ENCODE measurements at places on chromosomes 6 and 20.

DNA sequence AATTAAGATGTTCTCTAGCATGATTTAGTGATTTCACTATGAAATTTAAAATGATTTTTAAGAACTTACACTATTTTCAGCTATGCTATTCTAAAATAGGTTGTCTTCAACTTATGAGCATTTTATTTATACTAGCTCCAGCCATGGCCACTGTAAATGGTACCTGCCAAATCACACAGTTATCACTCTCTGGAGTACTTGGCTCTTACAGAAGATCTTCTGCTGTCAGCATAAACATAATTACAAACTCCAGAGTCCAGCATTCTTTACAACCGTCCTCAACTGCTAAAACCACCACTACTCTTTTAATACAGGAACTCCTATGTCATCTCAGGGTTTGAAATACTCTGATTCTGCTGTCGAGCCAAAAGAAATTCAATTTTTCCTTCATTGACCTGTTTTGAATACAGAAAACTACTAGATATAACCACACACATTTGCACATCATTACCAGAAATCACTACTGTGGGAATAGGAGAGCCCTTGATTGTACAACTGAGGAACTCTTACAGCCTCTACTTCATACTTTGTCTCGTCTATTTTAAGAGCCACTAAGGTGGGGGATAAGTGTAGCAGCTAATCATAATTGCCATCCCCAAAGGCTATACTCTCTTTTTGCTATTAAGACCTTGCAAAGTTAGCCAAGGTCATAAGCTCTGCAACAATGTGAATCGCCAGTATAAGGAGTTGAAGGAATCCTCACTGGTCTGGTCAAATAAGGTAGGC is 93.7 kb downstream of the PHIP start:
- H3K36me3 ChIP-seq = peaks cover 56% of the 10 kb centered on the region
- no peaks in the 10 kb centered on the region for H3K4me1 ChIP-seq
- no peak for DNase-seq
- no peak overlapping the region for H3K4me3 ChIP-seq

GRCh38 chr20:48538856-48539255 is 288.9 kb downstream of the PREX1 start:
- no peaks in the 10 kb centered on the region for H3K36me3 ChIP-seq
- no peak overlapping the region for H3K4me3 ChIP-seq
- no peaks in the 10 kb centered on the region for H3K27me3 ChIP-seq
- no peaks in the 10 kb centered on the region for H3K4me1 ChIP-seq

DNA sequence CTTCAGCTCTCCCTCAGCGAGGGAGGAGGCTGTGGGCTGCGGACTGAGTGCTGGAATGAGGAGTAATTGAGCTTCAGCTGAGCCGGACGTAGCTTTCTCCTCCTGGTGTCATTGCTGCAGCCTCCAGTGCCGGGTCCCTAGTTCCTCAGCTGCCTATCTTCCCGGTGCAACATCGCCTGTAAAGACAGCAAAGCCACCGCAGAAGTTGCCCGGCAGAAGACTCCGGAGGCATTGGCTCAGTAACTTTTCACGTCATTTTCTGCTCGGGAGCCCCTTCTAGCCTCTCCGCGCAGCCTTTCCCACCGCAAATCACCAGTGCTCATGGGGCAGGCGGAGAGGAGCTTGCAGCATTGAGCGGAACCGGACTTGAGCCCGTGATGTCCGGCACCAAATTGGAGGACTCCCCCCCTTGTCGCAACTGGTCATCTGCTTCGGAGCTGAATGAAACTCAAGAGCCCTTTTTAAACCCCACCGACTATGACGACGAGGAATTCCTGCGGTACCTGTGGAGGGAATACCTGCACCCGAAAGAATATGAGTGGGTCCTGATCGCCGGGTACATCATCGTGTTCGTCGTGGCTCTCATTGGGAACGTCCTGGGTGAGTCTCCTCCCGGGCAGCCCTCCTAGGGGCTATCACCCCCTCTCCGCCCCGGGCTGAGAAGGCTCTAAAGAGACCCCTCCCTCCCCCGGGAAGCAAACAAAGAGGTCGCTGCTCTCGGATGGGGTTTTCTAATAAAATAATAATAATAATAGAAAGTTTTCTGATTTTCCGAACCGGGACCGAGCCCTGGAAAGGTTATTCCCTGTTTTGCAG is at the start of gene HCRTR2:
Gene HCRTR2 (plus strand): TSS at position 305 of the 816 bp plus-strand sequence. CDS start 73 bp downstream, at position 378.
- no peak for DNase-seq
- H3K27me3 ChIP-seq = no peaks in the 10 kb centered on the region
- H3K27ac ChIP-seq = no peak within 1 kb of the TSS
- no peaks in the 10 kb centered on the region for H3K4me1 ChIP-seq
- no peaks in the 10 kb centered on the region for H3K36me3 ChIP-seq
- H3K4me3 ChIP-seq = no peak within 1 kb of the TSS

DNA sequence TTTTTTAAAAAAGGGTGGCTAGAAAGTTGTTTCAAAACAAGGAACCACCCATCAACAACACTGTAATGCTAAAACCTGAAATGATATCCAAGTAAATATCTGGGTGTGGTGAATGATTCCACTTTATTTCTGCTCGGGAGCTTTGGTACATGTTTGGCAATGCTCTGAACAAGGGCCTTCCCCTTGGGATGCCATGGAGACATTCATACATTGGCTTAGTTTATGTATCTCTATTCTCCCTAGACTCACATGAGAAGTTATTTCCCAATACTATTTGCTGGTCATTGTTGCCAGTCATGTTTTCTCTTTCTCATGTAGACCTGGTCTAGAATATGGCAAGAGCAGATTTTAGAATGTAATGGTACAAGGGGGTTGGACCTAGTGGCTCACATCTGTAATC is 22.9 kb downstream of the ADTRP start:
- no peak overlapping the region for H3K27ac ChIP-seq
- H3K36me3 ChIP-seq = no peaks in the 10 kb centered on the region

GRCh38 chr6:73624896-73625295 is 28.9 kb downstream of the SLC17A5 start:
- H3K4me3 ChIP-seq = no peak overlapping the region
- no peak for DNase-seq
- no peaks in the 10 kb centered on the region for H3K4me1 ChIP-seq

GRCh38 chr6:163364641-163365040 is 49.9 kb upstream of the QKI start:
- DNase-seq = no peak
- H3K4me3 ChIP-seq = no peak overlapping the region
- H3K27ac ChIP-seq = no peak overlapping the region
- H3K4me1 ChIP-seq = no peaks in the 10 kb centered on the region
- H3K36me3 ChIP-seq = no peaks in the 10 kb centered on the region

GRCh38 chr6:162184465-162184864 is 543.1 kb downstream of the PRKN start:
- no peak for DNase-seq
- no peaks in the 10 kb centered on the region for H3K36me3 ChIP-seq
- H3K27ac ChIP-seq = no peak overlapping the region
- no peaks in the 10 kb centered on the region for H3K4me1 ChIP-seq

DNA sequence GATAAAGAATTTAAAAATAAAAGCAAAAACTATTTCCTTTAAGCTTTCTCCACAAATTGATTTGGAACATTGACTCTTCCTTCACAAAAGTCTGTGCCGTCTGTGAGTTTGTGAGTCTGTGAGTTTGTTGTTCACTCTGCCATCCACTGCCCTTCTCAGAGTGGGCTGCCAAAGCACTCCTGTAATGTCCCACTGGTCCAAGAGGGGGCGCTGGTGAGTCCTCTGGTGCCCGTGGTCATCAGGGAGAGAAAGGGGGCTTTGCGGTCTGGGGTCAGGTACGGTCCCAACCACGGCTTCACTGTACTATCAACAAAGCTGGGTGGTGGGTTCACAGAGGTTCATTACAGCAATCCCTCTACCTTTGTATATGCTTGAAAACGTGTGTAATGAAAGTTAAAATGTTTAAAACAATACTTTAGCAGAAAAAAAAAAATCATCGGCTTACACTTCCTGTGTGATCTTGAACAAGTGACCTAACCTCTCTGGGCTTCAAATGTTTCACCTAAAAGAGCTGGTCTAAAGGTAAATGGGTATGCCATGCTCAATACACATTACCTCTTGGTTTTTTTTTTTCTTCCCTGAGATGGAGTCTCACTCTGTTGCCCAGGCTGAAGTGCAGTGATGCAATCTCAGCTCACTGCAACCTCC is 5.6 kb upstream of the ANKRD60 start:
- no peak overlapping the region for H3K27ac ChIP-seq
- no peaks in the 10 kb centered on the region for H3K27me3 ChIP-seq
- no peak overlapping the region for H3K4me3 ChIP-seq
- peaks cover 2% of the 10 kb centered on the region for H3K4me1 ChIP-seq

DNA sequence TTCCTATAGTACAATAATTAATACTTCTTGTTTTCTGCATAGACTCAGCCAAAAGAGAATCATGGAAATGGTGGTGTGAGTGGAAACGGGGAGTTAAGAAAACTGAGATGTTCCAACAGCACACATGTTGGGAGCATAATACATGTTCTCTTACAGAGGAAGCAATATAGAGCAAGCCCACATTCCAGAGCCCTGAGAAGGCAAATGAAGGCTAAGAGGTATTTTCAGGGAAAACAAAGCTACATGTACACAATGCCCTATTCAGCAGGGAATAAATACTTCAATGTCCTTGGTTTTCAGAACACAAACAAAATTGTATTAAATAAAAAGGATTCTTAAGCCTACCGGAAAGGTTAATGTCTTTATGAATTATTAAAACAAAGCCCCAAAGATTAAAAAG is 35.1 kb upstream of the SMIM8 start:
- no peak overlapping the region for H3K27ac ChIP-seq
- no peaks in the 10 kb centered on the region for H3K36me3 ChIP-seq
- H3K4me1 ChIP-seq = no peaks in the 10 kb centered on the region
- H3K4me3 ChIP-seq = no peak overlapping the region
- no peaks in the 10 kb centered on the region for H3K27me3 ChIP-seq

GRCh38 chr6:158962371-158962770 is 37.6 kb downstream of the RSPH3 start:
- no peaks in the 10 kb centered on the region for H3K36me3 ChIP-seq
- no peak overlapping the region for H3K4me3 ChIP-seq
- H3K27me3 ChIP-seq = no peaks in the 10 kb centered on the region

DNA sequence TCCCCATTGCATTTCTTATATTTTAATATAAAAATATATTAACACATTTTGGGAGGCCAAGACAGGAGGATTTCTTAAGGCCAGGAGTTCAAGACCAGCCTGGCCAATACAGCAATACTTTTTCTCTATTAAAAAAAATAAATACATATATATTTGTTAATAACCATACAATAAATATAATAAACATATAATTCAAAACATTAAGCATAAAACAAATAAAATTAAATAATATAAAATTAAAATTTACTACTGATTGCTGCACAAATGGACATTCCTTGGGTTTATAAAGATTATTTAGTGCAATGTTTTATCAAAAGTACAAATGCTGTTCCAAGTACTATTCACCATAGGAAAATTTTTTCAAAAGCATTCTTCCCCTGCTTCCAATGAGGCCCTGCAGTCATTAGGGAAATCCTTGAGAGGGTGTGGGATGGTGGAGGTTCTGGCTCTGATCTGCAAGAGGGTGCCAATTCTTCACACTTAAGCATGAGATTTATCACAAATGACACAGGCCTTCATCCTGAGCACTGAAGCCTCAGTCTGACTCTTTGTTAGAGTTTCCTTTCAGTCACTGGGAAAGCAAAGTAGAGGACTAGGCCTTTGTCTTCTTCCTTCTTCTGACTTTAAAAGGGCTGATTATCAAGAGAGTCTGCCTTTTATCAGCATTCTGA is 596.7 kb downstream of the EPM2A start:
- no peaks in the 10 kb centered on the region for H3K36me3 ChIP-seq
- no peak for DNase-seq

GRCh38 chr6:169752074-169752623 is 727 bp downstream of the ERMARD start:
- H3K36me3 ChIP-seq = no peaks in the 10 kb centered on the region
- DNase-seq = no peak
- no peaks in the 10 kb centered on the region for H3K27me3 ChIP-seq
- H3K4me1 ChIP-seq = peaks cover 2% of the 10 kb centered on the region

DNA sequence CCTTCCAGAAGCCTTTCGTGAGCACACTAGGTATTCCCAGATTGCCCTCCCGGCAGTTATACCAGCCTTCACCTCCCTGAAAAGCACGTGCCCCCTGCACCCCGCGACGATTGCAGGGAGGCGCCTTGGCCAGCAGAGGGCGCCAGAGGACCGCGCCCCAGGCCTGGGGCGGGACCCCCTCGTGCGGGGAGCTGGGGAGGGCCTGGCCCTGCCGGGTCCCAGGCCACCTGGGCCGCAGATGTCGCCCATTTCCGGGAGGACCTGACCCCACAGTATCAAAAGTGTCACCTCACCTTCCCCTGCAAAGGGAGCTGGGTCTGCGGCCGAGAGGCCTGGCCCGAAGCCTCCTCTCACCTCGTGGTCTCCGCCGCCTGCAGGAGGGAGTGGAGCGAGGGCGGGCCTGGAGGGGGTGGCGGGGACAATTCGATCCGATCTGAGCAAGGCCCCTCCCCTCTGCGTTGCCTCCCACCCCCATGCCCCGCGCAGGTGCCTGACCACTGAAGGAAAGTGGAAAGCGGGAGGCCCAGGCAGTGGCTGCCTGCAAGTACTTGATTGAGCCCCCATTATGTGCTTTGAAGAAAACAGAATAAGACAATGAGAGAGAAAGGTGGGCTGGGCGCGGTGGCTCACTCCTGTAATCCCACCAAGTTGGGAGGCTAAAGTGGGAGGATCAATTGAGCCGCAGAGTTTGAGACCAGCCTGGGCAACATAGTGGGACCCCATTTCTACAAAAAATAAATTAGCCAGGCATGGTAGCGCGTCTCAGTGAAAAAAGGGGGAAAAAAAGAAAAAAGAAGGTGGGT is 3.5 kb upstream of the SNAI1 start:
- no peaks in the 10 kb centered on the region for H3K36me3 ChIP-seq
- H3K4me1 ChIP-seq = peaks cover 22% of the 10 kb centered on the region
- peak overlapping the region; percentile 54 for H3K4me3 ChIP-seq
- DNase-seq = peak; percentile 78

DNA sequence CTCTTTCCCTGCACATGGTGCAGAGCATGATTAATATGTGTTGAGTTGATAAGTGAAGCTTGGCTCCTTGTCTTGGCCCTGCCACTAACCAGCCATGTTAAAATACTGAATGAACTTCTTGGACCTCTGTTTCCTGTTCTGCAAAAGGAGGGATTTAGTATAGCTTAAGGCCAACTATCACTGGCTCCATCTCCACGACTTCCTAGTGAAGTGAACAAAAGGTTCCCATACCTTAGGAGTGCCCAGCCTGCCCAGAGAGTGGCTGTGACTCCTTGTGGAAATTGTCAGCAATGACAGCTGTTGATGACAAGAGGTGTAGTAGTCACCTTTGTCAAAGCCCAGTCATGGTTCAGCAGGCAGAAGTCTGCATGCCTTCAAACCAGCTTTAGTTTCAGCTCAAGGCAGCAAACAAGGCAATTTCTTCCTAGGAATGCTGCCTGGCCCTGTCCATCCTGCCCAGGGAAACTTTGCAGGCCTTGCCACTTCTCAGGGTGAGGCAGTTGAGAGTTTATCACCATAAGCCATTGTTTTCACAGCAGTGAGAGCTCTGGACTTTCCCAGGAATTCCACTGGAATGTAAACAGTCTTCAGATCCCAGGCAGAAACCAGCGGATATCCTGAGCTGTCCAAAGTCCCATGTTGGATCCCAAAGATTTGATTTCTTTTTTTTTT is 169.7 kb upstream of the TNFAIP3 start:
- H3K36me3 ChIP-seq = no peaks in the 10 kb centered on the region
- H3K4me1 ChIP-seq = peaks cover 13% of the 10 kb centered on the region
- H3K4me3 ChIP-seq = no peak overlapping the region
- H3K27me3 ChIP-seq = no peaks in the 10 kb centered on the region
- H3K27ac ChIP-seq = no peak overlapping the region
- DNase-seq = no peak

- H3K4me3 ChIP-seq = no peak overlapping the region
- no peak overlapping the region for H3K27ac ChIP-seq
- peaks cover 13% of the 10 kb centered on the region for H3K36me3 ChIP-seq
- no peak for DNase-seq
- H3K4me1 ChIP-seq = no peaks in the 10 kb centered on the region
Observed at GRCh38 chr6:43608310-43608763, 20.7 kb downstream of the GTPBP2 start.
